Neural progenitor cell (in vitro differentiated cells): ENCODE measurements at places on chromosomes 3 and 15.

GRCh38 chr3:1693145-1693544 is 405.5 kb upstream of the CNTN4 start:
- no peak for DNase-seq

- no peak for DNase-seq
Measured at GRCh38 chr3:41125258-41125657, 74.0 kb upstream of the CTNNB1 start.

GRCh38 chr15:94265982-94266381 is 34.6 kb downstream of the MCTP2 start:
- no peak for DNase-seq

- DNase-seq: no peak
Measured at GRCh38 chr3:108401836-108402235, 105.5 kb downstream of the HHLA2 start.

GRCh38 chr3:28348265-28348628 is 274 bp upstream of the ZCWPW2 start:
- no peak for DNase-seq

DNA sequence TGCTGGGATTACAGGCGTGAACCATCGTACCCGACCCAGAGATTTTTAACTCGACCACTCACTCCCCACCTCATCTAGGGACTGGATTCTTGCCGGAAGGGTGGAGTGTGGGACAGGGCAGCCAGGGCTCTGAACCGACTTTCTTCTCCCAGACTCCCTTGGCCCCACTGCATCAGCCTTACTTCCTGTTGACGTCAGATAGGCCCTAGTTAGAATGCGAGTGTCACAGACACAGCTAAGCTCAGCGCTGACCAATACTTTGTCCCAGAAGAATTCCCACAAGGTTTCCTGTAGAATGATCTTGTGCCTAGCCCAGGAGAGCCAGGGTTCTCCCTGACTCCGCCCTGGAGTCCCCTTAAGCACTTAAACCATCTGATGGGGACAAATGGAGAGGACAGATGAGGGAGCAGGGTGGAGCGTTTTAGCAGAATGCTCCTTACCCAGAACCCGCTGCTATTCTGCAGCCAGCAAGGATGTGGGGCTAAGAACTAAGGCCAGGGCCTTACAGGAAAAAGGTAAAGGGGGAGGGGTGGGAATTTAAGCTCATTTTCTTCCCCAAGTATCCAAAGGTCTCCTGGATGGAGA is 5.8 kb upstream of the TUSC2 start:
- no peak for DNase-seq

DNA sequence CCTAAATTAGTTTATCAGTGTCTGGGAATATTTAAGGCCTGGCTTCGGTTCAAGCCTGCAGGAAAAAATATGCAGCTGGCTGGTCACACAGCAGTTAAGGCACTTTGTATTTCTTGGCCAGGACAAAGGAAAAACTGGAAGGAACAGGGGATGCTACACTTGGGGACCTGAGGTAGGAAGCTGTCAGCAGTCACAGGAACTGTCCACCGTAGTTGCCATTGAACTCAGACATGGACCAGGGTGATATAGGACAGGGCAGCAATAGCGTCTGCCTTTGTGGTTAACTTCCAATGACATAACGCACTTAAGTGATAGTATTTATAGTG is 49.1 kb downstream of the NR1D2 start:
- no peak for DNase-seq

GRCh38 chr3:114308377-114308776 is 14.5 kb downstream of the TIGIT start:
- no peak for DNase-seq

- DNase-seq: no peak
Measured at GRCh38 chr15:78069462-78070029, 8.0 kb downstream of the TBC1D2B start.

DNA sequence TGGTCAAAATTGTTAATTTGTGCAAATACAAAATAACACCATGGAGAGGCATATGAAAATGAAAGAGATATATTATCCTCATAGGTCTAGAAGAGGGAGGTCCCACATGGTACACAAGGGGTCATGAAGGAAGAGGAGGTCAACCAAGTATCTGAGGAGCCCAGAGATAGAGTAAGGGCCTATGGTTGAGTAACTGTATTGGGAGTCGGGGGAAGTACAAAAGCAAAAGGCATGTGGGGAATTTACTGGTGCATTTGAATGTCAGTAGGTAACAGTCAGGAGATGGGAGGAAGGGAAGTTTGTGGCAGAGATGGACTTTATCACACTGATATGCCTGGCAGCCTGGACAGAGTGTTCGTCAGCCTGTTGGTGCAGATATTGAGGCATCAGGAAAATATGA is 1113.7 kb downstream of the OTOL1 start:
- no peak for DNase-seq

DNA sequence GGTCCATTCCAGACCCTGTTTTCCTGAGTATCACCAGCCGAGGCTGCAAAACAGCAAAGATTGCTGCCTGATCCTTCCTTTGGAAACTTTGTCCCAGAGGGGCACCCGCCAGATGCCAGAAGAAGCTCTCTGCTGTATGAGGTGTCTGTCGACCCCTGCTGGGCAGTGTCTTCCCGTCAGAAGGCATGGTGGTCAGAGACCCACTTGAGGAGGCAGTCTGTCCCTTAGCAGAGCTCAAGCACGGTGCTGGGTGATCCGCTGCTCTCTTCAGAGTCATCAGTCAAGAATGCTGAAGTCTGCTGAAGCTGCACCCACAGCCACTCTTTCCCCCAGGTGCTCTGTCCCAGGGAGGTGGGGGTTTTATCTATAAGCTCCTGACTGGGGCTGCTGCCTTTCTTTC is 1121.2 kb downstream of the NSUN3 start:
- no peak for DNase-seq

DNA sequence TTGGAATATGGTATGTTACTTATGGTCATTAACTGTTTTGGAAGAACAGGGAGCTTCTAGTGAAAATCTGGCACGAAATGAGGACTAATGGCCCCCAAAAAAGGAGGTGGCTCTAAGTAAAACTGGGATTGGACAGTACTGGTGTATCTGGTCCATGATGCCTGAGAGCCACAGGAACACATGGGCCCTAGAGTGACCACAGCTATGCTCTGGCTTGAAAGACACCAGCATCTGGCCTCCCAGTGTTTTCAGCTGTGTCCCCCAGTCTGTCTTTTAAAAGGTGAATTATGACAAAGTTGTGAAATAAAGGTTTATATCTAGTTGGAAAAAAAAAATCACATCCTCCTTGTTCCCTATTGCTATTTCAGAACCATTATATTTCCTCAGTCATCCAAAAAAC is 64.5 kb downstream of the GSK3B start:
- no peak for DNase-seq

GRCh38 chr3:27641888-27642601 is 80.1 kb downstream of the EOMES start:
- no peak for DNase-seq

DNA sequence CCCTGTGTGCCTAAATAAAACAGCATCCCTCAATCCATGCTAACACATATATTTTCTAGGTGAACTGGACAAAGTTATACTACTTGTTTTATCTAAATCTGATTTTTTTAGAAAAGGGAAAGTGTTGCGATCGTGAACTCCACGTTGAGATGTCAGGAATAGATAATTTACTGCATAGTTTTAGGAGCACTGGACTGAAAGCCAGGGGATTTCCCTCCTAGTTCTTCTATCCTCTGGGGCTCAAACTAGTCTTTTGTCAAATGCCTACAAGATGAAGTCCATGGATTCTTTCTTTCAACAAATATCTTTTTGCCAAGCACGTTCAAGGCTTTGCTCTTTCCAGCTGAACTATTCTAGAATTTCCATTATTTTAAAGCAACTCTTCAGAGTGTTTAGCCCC is 617 bp upstream of the HPS3 start:
- DNase-seq: no peak

DNA sequence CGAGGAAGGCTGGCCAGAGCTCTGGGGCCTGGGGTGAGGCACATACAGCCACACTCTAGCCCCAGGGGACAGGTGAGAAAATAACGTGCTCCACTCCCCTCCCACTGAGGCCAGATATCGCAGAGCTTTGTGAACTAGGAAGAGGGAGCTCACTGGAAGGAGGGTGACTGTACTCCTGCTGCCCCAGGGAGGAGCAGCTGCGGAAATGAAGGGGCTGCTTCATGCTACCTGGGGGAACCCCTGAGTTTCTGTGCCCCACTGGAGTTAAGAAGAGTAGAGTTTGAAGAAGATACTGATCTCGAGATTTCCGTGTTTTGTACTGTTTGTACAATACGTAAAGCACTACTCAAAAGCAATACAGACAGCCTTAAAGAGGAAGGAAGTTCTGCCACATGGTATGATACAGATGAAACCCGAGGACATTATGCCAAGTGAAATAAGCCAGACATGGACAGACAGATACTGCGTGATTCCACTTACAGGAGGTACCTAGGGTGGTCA is 44.6 kb downstream of the CMTM6 start:
- no peak for DNase-seq

DNA sequence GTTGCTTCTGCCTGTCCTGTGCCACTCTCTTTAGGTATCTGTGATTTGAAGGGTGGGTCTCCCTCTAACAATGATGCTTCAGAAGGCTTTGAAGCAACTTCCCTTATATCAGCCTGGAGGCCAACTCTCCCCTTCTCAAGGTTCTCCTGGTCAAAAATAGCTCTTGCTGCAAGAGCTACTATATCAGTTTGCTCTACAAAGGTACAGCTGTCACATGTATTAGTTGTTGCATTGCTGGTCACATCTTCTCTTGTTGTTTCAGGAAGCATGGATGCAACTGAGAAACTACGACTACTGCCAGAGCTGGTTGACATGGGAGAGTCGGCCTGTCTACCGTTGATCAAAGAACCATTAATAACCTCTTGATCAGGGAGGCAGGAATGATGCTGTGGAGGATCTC is 38.3 kb downstream of the USF3 start:
- no peak for DNase-seq

DNA sequence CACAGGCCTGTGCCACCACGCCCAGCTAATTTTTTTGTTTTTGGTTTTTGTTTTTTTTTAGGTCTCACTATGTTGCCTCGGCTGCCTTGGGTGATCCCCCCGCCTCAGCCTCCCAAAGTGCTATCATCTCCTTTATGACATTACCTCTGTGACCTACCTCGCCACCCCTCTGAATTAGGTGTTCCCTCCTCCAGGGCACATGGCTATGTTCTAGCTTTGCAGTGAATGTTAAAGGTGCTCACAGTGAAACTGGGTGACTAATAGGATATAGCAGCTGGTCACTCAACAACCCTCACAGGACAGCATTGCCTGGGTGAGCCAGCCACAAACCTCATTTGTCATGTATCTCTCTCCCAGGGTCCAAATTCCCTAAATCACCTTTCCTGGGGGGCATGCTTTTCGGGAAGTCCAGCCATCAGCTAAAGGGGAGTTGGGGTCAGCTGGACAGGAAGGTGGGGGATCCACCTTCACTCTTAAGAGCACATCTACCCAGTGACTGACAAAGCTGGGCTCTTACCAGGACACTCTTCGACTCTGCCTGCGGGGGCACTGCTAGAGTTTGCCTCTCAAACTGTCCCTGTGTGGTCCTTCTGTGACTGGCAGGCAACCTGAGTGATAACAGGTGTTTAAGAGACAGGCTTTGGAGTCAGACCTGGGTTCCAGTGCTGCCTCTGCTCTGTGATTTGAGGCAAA is 1.6 kb upstream of the TTLL3 start:
- DNase-seq: peak; percentile 77

- peak; percentile 60 for DNase-seq
Measured at GRCh38 chr3:15796771-15797641, 773 bp downstream of the ANKRD28 start.

DNA sequence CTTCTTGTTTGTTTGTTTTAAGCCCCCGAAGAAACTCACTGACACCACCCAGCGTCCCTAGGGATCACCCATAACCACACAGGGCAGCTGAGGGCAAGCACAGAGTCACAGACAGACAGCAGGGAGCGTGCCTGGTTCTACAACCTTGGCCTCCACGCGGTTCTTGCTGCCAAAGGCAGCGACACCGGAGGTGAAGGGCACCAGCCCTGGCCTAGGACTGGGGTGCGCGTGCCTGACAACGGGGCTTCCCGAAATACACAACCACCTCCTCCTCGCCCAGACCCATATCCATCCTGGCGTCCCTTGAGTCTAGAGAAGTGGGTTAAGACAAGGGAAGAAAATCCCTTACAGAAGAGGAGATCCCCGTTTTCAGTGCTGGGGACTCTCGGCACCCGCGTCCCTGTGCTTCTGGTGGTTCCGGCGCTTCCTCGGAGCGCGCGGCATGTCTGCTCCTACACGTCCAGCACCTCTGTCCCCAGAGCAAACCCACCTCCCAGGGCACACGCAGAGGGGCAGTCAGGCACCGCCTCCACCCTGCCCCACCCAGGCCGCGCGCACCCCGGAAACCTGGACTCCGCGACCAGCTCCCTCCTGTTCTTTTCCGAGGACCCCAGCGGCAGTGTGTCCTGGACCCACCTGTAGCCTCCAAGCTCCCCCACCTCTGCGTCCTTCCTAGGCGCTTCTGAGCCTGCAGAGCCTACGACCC is 911 bp downstream of the RFTN1 start:
- peak; percentile 32 for DNase-seq

DNA sequence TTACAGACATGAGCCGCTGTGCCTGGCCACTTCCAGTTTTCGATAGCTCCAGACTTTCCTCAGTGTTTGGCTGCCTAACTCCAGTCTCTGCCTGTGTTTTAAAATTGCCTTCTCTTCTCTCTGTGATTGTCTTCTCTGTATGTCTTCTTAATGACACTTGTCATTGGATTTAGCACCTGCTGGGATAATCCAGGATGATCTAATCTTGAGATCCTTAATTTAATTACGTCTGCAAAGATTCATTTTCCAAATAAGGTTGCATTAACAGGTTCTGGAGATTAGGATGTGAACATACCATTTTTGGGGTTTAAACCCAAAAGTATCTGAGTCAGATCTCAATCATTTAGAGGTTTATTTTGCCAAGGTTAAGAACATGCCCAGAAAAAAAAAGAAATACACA is 222.2 kb upstream of the PDZRN3 start:
- peak; percentile 30 for DNase-seq

DNA sequence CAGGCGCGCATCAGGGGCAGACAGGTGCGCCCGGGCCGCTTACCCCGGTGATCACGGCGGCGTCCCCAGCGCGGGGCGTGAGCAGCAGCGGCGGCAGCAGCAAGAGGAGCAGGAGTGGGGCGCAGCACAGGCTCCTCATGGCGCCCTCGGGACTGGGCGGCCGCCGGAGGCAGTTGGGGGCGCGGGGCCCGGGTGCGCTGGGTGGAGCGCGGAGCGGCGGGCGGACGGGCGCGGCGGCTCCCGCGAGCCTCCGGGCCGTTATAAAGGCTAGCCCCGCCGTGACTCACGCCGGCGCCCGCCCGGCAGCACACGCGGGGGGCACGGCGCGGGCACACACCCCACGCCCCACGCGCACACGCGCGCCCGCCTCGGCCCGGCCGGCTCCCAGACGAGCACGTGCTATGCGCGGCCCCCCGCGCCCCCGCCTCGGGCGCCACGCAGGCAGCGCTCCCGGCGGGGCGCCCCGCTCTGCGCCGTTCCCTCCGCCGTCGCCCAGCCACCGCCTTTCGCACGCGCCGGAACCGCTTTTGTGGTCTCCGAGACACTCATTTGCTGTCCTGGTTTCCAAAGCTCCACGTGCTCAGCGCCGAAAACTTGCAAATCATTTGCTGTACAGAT is at the start of gene PROK2:
PROK2 (minus strand) TSS at position 235 of the 618 bp plus-strand sequence; CDS start at position 139, 96 bp downstream.
- peak; percentile 76 for DNase-seq

- no peak for DNase-seq
Measured at GRCh38 chr3:102084704-102085103, 235.4 kb downstream of the NFKBIZ start.

- no peak for DNase-seq
Measured at GRCh38 chr3:136920904-136921611, 36.7 kb upstream of the IL20RB start.
